Thyroid gland (tissue), 4 donors: ENCODE measurements at places on chromosomes 5 and 9. TPM values are rescaled to one million over a fixed set of nuclear protein-coding genes. Genes with fewer than 3 reads are reported as not detected.

DNA sequence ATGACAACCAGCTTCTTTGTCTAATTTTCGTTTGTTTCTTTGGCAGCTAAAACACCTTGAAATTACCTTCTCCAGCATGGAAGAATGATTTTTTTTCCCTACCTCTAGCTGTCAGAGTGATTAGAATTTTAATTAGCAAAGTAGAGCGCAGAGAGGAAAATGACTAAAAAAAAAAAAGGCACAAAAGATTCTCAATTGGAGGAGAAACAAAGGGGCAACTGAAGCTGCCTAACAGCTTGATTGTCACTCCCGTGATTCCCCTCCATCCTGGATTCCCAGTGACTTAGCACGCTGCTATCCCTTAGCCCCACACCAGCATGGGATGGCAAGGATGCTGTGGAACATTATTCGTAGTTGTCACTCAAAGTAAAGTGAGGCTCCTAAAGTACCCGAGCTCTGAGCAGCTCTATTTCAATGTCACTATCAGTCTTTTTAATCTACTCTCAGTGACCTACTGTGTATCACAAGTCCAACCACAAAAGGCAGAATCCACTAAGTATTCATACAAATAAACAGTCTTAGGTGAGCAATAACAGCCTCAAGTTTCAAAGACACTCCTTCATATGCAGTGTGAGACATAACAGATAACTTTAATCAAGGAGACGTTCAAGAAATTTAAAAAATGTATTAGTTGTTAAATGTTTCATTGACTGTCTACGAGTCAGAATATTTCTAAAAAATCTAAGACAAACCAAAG is 710.0 kb upstream of the GRAMD2B start:
- no peaks in the 10 kb centered on the region for H3K36me3 ChIP-seq
- DNase-seq: no peak
- H3K4me3 ChIP-seq: no peak overlapping the region
- no peaks in the 10 kb centered on the region for H3K27me3 ChIP-seq

- H3K27me3 ChIP-seq: no peaks in the 10 kb centered on the region
- no peak for DNase-seq
- H3K36me3 ChIP-seq: peaks cover 41% of the 10 kb centered on the region
- no peak overlapping the region for H3K4me3 ChIP-seq
- H3K4me1 ChIP-seq: peaks cover 25% of the 10 kb centered on the region
- no peak overlapping the region for H3K27ac ChIP-seq
Measured at GRCh38 chr9:127449332-127449966, 1.8 kb downstream of the RPL12 start.

- H3K4me3 ChIP-seq: no peak overlapping the region
- DNase-seq: no peak
- no peaks in the 10 kb centered on the region for H3K4me1 ChIP-seq
- no peaks in the 10 kb centered on the region for H3K27me3 ChIP-seq
- H3K36me3 ChIP-seq: peaks cover 55% of the 10 kb centered on the region
- H3K27ac ChIP-seq: no peak overlapping the region
Measured at GRCh38 chr5:140540227-140540626, 7.2 kb upstream of the EIF4EBP3 start.

DNA sequence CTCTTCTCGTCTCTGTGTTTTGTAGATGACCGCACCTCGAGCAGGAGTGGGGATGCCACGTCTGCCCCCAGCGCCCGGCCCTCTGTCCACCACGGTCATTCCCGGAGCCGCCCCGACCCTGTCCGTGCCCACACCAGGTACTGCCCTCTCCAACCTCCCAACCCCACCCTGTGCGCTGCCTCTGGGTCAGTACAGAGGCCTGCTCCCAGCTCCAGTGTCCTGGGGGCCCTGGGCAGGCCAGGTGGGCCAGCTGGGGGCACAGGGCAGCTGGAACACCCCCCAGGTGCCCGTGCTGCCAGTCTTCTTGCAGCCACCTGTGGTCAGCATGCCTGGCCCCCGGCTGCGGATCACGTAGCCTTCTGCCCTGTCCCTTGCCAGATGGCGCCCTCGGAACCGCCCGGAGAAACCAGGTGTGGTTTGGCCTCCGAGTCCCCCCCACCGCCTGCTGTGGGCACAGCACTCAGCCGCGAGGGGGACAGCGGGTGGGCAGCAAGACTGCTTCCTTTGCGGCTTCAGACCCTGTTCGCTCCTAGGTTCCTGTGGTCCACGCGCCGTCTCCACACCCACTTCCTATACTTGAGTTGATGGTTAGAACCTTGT is 133.7 kb downstream of the WNK2 start:
- H3K27me3 ChIP-seq: no peaks in the 10 kb centered on the region
- H3K4me1 ChIP-seq: peaks cover 13% of the 10 kb centered on the region
- H3K27ac ChIP-seq: no peak overlapping the region
- DNase-seq: no peak
- no peak overlapping the region for H3K4me3 ChIP-seq
- no peaks in the 10 kb centered on the region for H3K36me3 ChIP-seq

DNA sequence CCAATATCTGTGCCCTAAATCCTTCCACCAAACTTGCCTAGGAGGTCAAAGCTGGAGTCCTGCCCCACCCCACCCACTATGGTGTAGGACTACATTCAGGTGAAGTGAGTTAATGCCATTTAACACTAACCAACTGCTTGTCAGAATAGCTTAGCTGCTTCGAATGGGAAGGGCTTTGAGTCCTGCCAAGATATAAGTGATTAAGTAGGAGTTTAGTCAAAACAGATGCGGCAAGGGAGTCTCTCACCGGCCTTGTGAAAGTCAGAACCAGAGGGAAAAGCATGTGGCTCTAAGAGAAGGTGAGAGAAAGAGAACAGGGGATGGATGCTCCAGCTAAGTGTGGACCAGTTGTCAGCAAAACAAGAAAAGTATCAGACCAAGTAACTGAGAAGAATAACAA is 132.6 kb downstream of the SPOCK1 start:
- DNase-seq: no peak
- no peaks in the 10 kb centered on the region for H3K27me3 ChIP-seq
- no peak overlapping the region for H3K27ac ChIP-seq
- no peaks in the 10 kb centered on the region for H3K4me1 ChIP-seq

GRCh38 chr9:106868087-106868486 is 5.1 kb downstream of the ZNF462 start:
- no peaks in the 10 kb centered on the region for H3K36me3 ChIP-seq
- peak overlapping the region; percentile 63 for H3K27ac ChIP-seq
- H3K4me3 ChIP-seq: no peak overlapping the region
- H3K27me3 ChIP-seq: no peaks in the 10 kb centered on the region
- DNase-seq: no peak

GRCh38 chr9:27572566-27572917 is 739 bp downstream of the C9orf72 start:
- H3K27me3 ChIP-seq: no peaks in the 10 kb centered on the region
- H3K4me1 ChIP-seq: peaks cover 12% of the 10 kb centered on the region
- H3K27ac ChIP-seq: peak overlapping the region; percentile 100
- peak; percentile 50 for DNase-seq
- no peaks in the 10 kb centered on the region for H3K36me3 ChIP-seq

- no peak overlapping the region for H3K27ac ChIP-seq
- H3K4me1 ChIP-seq: no peaks in the 10 kb centered on the region
- H3K4me3 ChIP-seq: no peak overlapping the region
- H3K36me3 ChIP-seq: no peaks in the 10 kb centered on the region
Measured at GRCh38 chr5:162052676-162053075, 14.9 kb upstream of the GABRG2 start.

DNA sequence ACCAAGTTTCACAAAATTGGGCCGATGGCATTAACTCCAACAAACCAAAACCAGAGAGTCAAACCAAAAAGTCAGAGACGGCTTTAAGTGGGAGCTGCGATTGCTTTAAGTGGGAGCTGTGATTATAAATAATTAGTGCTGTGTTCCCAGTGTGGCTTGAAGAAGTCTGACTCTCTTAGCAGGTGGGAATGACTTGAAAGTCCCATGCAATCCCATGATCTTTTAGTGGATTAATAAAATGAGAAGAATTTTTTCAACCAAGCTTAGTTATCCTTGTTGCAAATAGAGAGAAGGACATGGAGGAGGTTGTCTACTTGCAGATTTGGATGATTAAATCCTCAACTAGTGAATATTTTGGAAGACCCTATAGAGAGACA is 68.5 kb downstream of the MYO10 start:
- H3K36me3 ChIP-seq: no peaks in the 10 kb centered on the region
- H3K27me3 ChIP-seq: no peaks in the 10 kb centered on the region
- no peak overlapping the region for H3K27ac ChIP-seq
- H3K4me1 ChIP-seq: peaks cover 23% of the 10 kb centered on the region

DNA sequence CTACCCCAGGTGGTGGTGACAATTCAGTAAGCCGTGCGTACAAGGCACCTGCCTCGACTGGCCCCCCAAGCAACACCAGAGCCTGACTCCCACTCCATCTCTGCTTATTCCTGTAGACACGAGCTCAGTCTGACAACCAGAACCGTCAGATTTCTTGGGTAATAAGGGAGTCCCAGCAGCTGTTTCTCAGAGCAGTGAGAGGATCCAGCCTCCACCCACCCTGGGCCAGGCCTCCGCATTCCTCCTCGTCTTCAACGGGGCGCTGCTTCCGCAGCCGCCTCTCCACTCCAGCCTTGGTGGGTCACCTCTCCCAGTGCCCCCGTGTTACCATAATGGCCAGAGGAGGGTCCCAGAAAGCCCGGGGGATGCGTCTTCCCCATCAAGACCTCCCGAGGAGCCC is 27.7 kb upstream of the GFPT2 start:
- peaks cover 12% of the 10 kb centered on the region for H3K4me1 ChIP-seq
- no peak for DNase-seq
- H3K27ac ChIP-seq: no peak overlapping the region

- H3K4me3 ChIP-seq: no peak overlapping the region
- no peak overlapping the region for H3K27ac ChIP-seq
- peak; percentile 58 for DNase-seq
- H3K27me3 ChIP-seq: no peaks in the 10 kb centered on the region
- peaks cover 39% of the 10 kb centered on the region for H3K4me1 ChIP-seq
- H3K36me3 ChIP-seq: no peaks in the 10 kb centered on the region
Measured at GRCh38 chr5:172713113-172713808, 57.7 kb downstream of the DUSP1 start.

GRCh38 chr5:17326600-17327037 is 109.2 kb downstream of the BASP1 start:
- no peaks in the 10 kb centered on the region for H3K4me1 ChIP-seq
- no peak for DNase-seq
- H3K36me3 ChIP-seq: no peaks in the 10 kb centered on the region
- no peaks in the 10 kb centered on the region for H3K27me3 ChIP-seq
- H3K27ac ChIP-seq: no peak overlapping the region

DNA sequence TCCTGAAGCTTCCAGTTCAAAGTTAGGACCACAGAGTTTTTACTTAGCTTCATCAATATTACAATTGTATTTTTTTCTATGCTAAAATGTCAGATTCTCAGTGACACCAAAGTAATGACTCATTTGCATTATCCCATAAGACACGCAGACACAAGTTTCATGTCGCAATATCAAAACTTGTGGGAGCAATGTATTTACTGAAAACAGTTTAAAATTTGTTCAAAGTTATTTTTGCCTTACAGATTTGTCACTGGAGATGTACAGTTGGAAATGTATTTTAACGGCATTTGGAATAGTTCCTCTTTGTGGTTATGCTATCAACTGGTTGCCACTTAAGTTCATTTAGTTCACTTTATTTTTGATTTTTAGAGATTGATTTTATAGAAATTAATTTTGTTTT is 36.2 kb upstream of the DAP start:
- no peaks in the 10 kb centered on the region for H3K36me3 ChIP-seq
- no peak overlapping the region for H3K4me3 ChIP-seq
- H3K4me1 ChIP-seq: no peaks in the 10 kb centered on the region
- no peak for DNase-seq
- no peaks in the 10 kb centered on the region for H3K27me3 ChIP-seq

DNA sequence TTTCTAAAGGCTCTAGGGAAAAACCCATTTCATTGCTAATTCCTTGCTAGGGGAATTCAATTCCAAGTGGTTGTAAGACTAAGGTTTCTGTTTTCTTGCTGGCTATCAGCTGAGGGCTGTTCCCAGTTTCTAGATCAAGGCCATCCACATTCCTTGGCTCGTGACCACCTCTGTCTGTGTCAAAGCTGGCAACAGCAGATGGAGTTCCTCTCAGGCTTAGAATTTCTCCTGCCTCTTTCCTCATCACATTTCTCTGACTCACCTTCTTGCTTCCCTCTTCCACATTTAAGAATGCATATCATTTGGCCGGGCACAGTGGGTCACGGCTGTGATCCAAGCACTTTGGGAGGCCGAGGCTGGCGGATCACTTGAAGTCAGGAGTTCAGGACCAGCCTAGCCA is 19.0 kb downstream of the DAB2IP start:
- H3K4me1 ChIP-seq: no peaks in the 10 kb centered on the region
- H3K4me3 ChIP-seq: no peak overlapping the region
- peak; percentile 24 for DNase-seq
- H3K27me3 ChIP-seq: no peaks in the 10 kb centered on the region
- H3K27ac ChIP-seq: no peak overlapping the region
- H3K36me3 ChIP-seq: no peaks in the 10 kb centered on the region

GRCh38 chr5:105702323-105702722 is 1968.4 kb downstream of the EFNA5 start:
- H3K36me3 ChIP-seq: no peaks in the 10 kb centered on the region
- DNase-seq: no peak
- no peaks in the 10 kb centered on the region for H3K27me3 ChIP-seq
- H3K4me3 ChIP-seq: no peak overlapping the region
- H3K4me1 ChIP-seq: no peaks in the 10 kb centered on the region

- no peaks in the 10 kb centered on the region for H3K36me3 ChIP-seq
- no peaks in the 10 kb centered on the region for H3K27me3 ChIP-seq
- H3K27ac ChIP-seq: no peak overlapping the region
- H3K4me1 ChIP-seq: no peaks in the 10 kb centered on the region
- no peak for DNase-seq
Measured at GRCh38 chr5:125257057-125257972, 510.9 kb upstream of the ZNF608 start.

DNA sequence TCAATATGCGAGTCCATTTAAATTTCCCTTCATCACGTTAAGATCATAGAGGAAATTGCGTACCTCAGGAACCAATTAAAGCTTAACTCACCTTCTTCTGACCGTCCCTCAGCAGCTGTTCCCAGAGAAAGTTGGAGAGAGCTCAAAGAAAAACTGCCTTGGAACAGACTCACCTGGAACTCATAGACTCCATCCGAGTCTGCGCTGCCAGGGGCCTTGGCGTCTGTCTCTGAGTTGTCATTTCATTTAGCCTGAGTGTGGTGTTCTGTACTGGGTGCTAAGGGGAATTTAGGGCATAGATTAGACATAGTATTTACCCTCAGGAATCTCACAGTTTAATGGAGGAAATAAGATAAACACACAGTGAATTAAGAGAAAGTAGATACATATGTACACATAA is 892.7 kb downstream of the TLE1 start:
- H3K27ac ChIP-seq: no peak overlapping the region
- H3K27me3 ChIP-seq: no peaks in the 10 kb centered on the region
- DNase-seq: no peak
- H3K4me1 ChIP-seq: no peaks in the 10 kb centered on the region

The SH3GL2 gene
- total RNA-seq: 2.5 TPM

The SLC25A2 gene
- total RNA-seq: 4.5 TPM

The DNM1 gene
- 9.2 TPM for total RNA-seq

The KIAA0825 gene
- total RNA-seq: 15.8 TPM

The IFNK gene
- total RNA-seq: not detected

The GCNT4 gene
- total RNA-seq: 3.1 TPM

The PCDHGA11 gene
- total RNA-seq: 9.5 TPM

The PDZD2 gene
- 4.4 TPM for total RNA-seq
